ENCODE measurements at places on chromosomes 2 and 18. TPM values are rescaled to one million over a fixed set of nuclear protein-coding genes. Genes with fewer than 3 reads are reported as not detected.

DNA sequence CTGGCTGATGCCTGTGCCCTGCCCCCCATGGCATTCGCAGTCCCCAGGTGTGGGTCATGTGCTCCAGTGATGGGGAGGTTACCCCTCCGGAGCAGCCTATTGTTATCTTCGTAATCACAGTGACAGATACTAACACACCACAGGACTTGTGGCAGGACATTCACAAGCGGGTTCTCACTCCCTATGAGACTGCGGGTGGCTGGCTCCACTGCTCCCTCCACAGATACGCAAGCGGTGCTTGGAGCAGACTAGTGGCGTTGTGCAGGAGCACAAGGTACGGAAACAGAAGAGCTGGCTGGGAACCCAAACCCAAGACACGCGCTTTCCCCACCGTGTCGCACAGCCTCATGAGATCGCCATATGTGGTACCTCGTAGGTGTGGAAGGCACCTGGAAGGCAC lies 52.2 kb downstream of the ACKR3 start:
- DNase-seq = no peak

DNA sequence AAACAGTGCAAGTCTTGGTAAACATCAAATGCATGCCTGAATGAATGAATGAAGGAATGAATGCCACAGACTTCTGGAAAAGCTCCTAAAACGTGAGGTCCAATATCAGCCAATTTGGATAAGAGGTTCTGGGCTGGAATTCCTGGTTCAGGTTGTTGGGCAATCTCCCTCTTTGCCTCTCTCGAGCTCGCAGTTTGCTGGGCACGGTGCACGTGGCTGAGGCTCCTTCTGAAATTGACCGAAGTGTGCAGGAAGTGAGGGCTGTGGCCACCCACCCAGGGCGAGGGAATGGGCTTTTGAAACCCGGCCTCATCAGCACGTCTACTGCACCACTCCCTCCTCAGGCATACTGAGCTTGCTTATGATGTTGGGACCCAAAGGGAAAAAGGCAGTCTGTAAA lies 288.8 kb upstream of the HS6ST1 start:
- no peak for DNase-seq

- DNase-seq = no peak
These were observed 924.9 kb upstream of the FAM98A start for GRCh38 chr2:34523958-34524514.

DNA sequence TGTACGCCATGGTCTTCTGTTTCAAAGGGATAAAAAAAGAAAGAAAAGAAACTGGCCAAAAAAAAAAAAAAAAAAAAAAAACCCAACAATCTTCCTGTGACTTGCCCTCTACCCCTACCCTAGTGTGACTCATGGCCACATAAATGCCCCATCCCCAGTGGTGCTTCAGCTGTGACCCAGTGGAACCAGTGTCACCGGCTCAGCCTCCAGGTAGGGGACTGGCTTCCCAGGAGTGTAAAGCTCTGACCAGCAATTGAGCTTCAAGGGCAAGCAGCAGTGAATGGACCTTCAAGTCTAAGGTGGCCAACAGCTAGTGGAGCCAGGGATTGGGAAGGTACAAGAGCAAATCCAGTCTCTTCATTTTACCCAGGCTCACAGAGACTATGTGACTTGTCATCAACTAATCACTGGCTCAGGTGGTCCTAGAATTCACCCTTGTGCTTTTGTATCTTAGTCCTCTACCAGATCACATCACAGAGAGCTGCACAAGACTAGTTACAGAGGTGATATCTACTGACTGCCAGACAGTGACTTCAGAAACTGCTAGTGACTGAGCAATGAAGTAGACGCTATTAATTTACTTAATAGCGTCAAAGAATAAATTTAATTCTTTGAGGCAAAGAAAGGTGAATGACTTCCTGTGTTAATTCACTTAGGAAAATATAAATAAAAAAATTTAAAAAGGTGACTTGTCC lies 1.3 kb upstream of the TGFBRAP1 start:
- DNase-seq = no peak

DNA sequence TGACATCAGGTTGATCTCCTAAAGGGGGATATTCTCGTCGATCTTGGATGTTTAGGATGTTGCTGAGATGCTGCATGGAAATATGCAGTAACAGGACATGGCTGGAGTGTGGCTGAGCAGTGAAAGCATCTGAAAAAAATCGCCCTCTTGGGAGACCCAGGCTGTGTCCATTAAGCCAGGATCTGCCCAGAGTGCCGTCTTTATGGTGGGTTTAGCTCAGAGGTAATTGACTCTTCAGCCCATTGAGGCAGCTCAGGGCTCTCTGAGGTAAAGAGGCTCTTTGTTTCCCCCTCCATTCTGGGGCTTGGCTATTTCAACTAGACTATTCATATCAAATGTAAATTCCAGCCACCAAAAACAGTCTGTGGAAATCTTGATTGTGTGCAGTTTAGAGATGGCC lies 26.5 kb downstream of the OSBPL6 start:
- no peak for DNase-seq

The SCN3A gene
- total RNA-seq = 0.08 TPM

The DSG3 gene
- total RNA-seq = not detected

- no peak for DNase-seq
These were observed 60.0 kb downstream of the CABLES1 start for GRCh38 chr18:23194997-23195957.

- no peak for DNase-seq
These were observed 471.4 kb upstream of the REG3G start for GRCh38 chr2:78553866-78554647.

GRCh38 chr2:84486441-84487115 lies 27.5 kb upstream of the SUCLG1 start:
- peak; percentile 83 for DNase-seq

The NT5DC4 gene
- not detected for total RNA-seq

The ANO7 gene
- 1.2 TPM for total RNA-seq

DNA sequence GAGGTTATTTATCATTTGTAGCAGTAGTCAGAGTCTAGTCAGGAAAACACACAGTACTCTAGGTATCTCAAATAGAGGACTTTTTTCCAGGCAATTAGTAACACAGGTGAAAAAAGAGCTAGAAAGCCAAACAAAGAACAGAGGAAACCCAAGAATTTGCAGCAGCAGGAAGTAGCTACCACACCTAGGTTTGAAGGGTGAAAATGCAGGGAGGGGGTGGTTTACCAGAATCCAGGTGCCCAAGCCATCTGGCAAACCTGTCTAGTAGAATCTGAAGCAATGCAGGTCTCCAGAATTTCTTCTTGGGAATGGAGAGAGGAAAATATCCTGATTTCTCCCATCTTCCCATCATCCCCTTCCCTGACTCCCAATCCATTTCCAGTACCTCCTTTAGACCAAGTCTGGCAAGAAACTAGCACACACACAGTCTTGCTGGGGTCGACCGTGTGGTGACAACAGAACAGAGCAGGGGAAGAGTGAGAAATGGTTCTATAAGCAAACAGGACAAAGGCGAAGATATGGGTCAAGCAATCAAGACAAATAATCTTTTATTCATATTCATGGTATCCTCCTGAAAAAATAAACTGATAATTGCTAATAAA lies 231.9 kb upstream of the MMADHC start:
- DNase-seq = no peak

The UCN gene
- 0.51 TPM for total RNA-seq

DNA sequence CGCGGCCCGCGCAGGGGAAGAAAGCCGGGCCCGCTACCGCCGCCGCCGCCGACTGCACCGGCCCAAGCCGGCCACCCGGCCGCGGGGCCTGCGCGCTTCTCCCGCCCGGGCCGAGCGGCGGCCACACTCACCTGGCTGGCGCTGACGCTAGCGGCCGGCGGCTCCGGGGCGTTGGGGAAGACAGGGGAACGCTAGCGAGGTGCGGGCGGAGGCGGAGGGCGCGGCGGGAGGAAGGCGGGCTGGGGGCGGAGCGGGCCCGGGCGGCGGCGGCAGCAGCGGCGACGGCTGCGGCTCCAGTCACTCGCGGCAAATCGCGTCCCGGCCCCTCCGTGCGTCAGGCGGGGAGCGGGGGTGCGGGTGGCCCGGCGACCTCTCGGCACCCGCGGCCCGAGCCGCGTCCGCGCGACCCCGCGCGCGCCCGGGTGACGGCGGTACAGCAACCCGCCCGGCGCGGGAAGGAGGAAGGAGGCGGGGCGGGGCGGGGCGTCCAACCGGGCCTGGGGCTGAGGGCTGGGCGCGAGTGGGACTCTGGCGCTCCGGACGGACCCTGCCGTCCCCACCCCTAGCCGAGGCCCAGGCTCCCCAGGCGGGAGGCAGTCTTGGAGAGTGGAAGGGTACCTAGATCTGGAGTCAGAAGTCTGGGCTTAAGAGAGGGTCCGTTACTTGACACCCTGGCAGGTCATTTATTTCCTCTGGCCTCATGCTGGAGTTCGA lies at the start of gene SESTD1:
Gene SESTD1, minus strand, starts transcription at position 465 of the 714 bp plus-strand sequence. CDS start 72,991 bp downstream, outside the sequence.
- DNase-seq = peak; percentile 86

DNA sequence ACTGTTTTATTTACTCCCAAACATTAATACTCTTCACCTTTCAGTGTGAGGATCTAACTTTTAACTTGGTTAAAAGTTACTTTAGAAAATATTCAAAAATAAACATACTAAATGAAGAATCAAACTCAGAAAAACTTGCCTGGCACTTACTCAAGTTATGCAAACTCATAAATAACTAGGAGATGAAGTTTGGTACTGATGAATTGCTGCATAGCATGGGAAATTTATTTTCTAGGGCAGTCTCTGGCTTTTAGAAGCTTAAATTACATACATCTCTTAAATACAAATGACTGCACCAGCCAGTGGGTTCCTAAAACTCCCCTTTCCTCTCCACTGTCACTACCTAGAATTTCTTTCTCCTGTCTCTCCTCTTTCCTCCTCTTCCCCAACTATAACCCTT lies 46.7 kb upstream of the CREB1 start:
- no peak for DNase-seq

DNA sequence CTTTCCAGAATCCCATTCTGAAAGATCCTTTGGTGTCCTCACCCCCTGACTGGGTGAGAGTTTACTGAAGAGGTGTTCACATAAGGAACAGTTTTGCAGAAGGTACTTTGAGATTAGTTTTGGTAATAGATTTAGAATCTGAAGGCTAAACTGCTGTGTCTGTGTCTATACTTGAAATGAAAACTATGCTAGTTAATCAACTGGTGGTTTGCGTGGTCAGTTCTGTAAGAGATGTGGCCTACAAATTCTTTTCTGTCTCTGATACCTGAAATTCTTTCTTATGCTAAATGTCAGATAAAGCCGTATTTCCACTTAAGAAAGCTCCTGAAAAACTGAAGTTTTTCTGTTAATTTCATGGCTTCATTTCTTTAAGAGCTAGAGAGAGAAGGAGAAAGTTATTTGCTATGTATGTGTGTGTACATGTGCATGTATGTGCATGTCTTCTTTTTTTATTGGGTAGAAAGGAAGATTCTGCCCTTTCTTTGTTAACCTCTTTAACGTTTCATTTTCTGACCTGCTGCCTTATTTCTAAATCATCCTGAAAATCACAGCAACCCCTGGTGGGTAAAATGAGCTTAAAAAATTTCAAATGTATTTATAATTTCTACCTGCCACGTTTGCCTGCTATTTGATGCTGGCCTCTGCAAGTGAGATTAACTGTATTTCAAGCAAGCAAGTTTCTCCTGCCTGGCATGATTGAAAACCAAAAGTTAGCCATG lies 552.0 kb upstream of the NRP2 start:
- no peak for DNase-seq

DNA sequence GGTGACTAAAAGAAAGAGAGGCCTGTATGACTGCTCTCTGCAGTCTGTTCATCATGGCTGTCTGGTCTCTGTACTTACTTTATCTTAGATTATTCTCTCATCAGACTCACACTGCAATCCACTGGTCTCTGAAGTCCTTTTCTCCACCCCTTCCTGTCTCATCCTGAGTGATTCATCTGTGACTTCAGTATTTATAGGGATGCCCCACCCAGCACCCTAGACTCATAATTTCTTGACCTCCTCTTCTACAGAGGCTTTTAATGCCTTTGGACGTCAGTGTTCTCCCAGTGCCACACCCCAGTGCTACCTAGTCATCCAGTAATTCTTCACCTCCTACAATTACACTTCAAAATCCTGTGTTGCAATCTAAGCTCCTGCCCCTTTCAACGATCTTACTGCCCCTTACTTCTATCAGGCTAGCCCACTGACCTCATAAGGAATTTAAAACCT lies 14.9 kb upstream of the ITPRID2 start:
- DNase-seq = no peak

DNA sequence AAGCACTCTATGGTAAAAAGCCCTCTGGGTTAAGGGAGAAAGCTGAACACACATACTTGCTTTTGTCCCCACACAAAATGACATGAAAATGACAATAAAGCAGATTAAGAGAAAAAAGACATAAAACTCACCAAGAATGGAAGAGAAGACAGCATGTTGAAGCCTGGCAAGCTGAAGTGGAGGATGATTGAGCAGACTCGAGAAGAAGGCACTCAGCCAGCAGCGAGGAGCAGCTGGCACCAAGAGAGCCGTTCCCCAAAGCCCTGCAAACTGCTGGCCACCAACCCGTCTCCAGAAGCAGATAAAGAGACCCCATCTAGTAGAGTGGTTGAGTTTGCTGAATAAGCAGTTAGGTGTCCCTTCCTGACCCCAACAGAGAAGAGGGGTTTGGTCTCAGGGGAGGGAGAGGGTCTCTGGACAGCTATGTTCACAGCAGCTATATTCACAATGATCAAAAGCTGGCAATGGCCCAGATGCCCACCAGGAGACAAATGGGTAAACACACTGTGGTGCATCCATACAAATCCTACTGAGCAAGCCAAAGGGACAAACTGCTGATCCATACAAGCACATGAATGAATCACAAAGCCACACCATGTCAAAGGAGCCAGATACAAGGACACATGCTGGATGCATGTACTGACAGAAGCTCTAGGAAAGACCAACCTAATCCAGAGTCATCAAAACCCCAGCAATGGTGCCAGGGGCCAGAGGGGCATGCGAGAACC lies 36.9 kb downstream of the FAM168B start:
- no peak for DNase-seq

DNA sequence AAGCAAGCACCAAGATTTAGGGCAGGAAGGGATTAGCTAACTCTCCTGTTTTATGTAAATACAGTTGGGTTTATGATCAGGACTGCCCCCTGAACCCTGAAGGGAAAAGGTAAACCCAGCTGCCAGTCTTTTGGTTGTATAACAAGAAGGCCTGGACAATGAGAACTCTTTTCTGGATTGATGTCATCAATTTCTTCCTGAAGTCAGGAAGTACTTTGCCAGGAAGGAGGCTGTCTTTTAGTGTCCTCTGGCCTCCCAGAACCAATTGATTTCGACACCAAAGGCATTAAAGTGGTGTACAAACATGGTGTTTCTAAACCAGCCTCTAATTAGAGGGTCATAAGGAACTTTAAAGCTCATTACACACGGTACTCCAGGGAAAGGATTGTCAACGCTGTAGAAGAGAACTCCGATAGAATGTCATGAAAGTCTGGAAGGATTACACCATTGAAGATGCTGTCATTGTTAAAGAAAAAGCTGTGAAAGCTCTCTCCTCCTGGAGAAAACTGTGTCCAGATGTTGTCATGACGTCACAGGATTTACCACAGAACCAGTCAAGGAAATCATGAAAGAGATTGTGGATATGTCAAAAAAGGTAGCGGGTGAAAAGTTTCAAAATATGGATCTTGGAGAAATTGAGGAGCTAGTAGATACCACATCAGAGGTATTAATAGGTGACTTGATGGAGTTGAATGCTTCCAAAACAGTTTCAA lies 78.8 kb downstream of the ANKRD12 start:
- DNase-seq = no peak

- no peak for DNase-seq
These were observed 19.0 kb downstream of the ALK start for GRCh38 chr2:29902356-29902755.

The ALKAL2 gene
- total RNA-seq = 21.2 TPM

- DNase-seq = no peak
These were observed 9.6 kb downstream of the HOXD8 start for GRCh38 chr2:176138923-176139660.

Data from pancreas (tissue), 10 donors.